ENCODE measurements at places on chromosomes 1 and 21.

- DNase-seq: peak; percentile 84
These were observed 334.4 kb downstream of the SRGAP2C start for GRCh38 chr1:121519042-121519755.

- no peak for DNase-seq
These were observed 137.8 kb downstream of the GREM2 start for GRCh38 chr1:240474133-240474614.

GRCh38 chr1:27391511-27392095, 819 bp upstream of the GPR3 start:
- no peak for DNase-seq

GRCh38 chr1:6185151-6185550, 5.0 kb upstream of the CHD5 start:
- DNase-seq: no peak

GRCh38 chr1:158649052-158649451, 37.5 kb downstream of the SPTA1 start:
- no peak for DNase-seq

DNA sequence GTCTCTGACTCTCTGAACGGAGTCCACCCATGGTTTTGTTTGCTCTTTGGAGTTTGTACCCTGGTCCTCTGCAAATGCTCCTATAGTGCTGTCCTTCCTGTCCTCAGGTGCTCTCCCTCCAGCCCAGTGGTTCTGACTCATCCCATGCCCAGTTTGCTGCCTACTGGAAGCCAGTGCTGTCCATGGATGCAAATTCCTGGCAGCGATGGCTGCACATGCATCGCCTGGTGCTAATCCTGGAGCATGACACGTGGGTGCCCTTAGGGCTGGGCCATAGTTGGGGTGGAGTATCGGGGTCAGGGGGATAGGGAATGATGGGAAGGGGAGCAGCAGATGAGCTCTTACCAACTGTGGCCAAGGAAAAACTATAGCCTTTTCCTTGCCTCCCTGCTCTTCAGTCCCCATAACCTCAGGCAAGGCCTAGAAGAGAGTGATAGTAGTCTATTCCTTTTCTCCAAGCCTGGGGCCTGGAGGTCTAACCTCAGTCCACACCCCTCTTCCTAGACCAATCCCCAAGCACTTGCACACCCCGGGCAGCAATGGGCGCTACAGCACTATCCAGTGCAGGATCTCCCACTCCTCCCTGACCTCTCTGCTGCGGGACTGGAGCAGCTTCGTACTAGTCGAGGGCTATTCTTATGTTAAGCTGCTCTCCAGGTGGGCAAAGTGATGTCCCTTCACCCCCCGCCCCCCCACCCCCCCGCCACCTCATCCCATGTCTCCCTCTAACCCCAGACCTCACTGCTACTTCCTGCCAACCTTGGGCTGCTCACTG, 31.6 kb downstream of the HYI start:
- no peak for DNase-seq

GRCh38 chr1:198889101-198889500, 250.3 kb downstream of the PTPRC start:
- no peak for DNase-seq

DNA sequence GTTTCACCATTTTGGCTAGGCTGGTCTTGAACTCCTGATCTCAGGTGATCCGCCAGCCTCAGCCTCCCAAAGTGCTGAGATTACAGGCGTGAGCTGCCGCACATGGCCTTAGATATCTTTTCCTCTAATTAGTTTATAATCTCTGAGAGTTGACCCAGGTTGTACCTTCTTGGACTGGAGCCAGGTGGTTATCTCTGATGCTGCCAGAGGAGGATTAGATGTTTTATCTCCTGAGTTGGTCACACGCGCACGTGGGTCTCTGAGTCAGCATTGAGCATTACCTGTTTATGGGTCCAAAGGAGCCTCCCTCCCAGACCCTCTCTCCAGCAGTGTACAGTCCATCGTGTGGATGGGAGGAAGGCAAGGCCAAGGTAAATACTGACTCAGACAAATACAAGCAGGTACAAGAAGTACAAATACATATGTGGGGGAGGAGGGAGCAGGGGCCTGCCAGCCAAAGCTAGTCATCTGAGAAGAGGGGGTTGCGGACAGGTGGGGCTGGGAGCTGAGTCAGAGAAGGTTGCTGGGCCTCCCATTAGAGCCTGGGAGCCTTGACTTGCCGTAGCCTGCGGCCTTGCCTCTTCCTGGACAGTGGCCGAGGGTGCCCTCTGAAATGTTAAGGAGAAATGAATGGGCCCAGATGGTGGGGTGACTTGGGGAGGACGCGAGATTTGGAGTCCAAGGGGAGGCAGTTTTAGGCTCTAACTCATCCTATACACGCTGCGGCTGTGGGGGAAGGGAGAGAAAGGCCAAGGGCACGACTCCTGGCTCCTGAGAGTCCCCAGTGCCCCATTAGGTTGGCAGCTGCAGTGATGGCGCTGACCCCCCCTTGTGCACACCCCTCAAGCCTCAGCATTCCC, 13.1 kb downstream of the IL6R start:
- no peak for DNase-seq

DNA sequence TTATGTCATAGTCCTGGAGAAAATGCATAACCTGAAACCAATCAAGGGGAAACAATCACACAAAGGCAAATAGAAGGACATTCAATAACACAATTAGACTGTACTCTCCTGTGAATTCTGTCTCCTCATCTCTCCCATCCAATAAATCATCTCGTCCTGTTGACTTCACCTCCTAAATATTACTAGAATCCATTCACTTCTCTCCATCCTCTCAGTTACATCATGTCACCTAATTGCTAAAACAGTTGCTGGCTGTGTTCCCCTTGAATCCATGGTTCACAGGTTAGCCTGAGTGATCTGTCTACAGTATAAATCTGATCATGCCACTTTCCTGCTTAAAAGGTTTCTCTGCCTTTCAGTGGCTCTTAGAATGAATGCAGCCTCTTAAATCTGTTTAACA, 220.2 kb downstream of the TGFB2 start:
- no peak for DNase-seq

DNA sequence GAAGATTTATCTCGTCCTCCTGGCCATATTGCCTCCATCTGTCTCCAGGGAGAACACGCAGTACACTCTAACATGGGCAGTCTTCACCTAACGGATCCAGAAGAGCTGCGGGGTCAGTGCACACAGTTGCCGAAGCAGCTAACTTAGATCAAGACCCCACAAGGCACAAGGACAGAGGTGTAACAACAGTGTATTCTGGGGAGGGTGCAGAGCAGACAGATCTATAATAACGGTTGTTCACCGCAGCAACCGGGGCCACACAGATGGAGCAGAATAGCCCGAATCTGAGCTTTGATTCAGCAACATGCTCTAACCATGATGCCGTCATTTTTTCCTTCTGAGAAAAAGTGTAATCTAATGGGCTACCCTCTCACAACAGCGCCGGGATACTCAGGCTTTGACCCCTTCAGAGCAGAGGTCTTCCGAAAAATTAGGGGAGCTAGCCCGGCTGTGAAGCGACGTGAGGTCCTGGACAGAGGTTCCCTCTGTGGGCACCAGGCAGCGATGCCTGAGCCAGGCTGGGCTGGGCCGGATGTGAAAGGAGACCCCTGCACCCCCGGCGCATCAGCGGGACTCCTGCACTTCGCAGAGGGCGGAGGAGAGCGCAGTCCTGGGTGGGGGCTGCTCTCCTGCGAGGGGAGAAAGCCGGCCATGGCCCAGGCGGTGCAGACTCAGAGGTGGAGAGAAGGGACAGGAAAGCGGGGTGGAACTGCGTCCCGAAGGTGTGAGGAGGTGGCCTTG, 57.5 kb downstream of the BCL9 start:
- DNase-seq: peak; percentile 3

DNA sequence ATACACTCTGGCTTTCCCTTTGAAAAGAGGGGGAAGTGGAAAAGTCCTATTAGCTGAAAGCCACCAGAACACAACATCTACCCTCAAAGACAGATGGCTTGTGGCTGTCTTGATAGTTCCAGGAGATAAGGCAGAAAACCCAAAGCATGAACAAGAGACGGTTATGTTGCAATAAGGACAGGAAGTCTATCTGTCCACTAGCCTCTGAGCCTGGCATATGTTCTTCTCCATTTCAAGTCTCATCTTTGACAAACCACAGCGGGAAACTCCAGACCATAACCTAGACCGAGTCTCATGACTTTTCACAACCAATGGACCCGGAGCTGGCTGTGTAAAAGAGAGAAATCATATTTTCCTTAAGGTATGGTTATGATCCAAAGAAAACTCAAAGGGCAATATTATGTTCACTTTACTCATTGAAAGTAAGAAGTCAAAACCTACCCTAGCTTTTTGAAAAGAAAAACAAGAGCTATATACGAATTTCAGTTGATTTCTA, 33.8 kb downstream of the DUSP10 start:
- DNase-seq: peak; percentile 15

- DNase-seq: no peak
These were observed 92.3 kb downstream of the BEND5 start for GRCh38 chr1:48684381-48684780.
